ENCODE measurements at places on chromosomes 1 and 21.

- peak; percentile 87 for DNase-seq
Measured at GRCh38 chr21:36209626-36210171, 53.1 kb downstream of the DOP1B start.

DNA sequence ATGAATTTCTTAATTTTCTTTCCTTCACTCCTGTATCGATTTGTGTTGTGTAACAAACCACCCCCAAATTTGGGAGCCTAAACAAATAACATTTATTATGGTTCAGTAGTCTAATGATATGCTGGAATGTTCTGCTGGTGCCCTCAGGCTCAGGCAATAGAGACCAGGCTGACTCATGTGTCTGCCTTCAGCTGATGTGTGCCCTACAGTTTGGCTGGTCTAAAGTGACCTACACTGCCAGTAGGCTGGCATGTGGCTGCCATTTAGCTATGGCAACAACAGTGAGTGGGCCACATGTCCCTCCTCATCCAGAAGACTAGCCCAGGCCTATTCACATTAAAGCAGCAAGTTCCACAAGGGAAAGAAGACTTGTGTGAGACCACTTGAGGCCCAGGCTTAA lies 115.8 kb downstream of the PTPRC start:
- DNase-seq = no peak

- no peak for DNase-seq
Measured at GRCh38 chr1:165857046-165857801, 29.8 kb downstream of the UCK2 start.

DNA sequence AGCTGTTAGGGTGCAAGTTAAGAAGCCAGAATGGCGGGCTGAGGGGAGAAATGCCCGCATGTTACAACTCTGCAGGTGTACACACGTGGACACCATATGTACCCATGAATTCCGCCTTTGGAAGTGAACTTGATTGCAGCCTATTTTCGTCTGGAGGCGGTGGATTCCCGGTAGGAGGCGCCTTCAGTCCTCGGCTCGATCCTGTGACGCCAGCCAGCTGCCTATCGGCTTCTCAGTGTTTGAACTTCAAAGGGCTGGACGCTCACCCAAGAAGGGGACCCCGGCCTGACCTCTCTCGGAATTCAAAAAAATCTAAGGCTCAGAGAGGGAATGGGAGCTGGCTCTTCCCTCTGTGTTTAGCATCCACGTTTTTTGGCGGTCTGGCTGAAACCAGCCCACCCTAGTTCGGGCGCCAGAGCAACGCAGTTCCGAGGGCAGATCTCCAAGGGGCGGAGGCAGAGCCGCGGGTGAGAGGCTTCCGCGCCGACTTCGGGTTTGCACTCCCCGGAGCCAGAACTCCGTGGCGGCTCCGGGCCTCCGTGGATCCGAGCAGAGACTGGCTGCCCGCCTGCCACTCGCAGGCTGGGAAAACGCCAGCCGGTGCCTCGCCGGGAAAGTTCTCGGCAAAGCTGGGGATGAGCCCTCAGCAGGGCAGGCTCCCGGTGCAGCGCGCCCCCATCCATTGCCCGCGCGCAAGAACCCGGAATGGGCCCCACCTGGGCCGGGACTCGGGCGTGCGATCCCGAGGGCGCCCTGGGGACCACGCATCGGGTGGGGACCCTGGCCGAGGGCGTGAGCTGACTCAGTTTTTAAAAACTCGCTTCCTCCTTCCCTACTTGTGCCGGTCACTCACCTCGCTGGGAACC lies 996 bp upstream of the TMEM51 start:
- peak; percentile 69 for DNase-seq

DNA sequence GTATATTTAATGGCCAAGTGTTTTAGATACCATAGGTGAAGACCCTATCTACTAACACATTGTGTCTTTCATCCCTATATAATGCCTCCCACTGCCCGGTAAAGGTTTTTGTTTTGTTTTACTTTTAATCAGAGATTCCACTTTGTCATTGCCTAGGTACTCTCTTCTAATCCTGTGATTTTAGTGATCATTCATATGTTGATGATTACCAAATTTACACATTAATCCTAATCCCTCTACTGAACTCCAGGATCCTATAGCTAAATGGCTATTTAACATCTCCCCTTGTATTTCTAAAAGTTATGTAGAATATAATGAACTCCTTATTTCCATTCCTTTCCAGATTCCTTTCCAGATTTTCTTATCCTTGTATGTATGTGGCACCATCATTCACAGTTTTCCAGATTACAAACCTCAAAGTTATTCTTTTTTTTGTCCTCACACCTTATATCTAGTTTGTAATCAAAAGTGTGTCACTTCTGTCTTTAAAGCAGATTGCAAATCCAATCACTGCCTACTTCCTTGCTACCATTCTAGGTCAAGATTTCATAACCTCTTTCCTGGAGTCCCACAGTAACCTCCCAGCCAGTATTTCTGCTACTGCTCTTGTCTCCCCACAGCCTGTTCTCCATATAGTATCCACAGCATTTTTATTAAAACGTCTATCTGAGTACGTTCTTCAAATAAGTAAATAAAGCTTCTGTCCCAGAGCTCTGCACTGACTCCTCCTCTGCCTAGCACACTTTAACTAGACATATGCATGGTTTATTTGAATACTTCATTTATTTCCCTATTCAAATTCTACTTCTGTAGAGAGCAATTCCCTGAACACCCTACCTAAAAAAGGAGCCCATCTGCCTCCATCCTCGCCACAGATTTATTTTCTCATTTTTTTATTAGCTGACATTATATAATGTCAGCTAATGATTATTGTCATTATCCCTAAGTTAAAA lies 157.8 kb downstream of the KCNT2 start:
- no peak for DNase-seq

- no peak for DNase-seq
Measured at GRCh38 chr1:61606448-61607312, 118.3 kb downstream of the TM2D1 start.

DNA sequence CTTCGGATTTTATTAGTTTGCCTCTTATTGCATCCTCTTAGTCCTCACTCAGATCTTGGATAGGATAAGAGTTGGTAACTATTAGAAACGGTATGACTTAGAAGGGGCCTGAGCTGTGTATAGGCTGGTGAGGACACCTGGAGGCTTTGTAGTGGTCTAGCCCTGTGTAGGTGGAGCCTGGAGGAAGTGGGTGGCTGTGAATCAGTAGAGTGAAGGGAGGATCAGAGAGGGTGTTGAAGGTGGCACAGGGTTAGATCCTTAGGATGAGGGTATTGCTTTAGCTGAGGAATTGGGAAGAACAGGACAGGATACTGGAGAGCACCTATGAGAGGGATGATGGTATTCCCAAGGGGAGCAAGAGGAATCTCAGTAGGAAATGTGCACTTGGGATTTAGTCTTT lies 5.7 kb downstream of the VANGL1 start:
- DNase-seq = peak; percentile 71

GRCh38 chr21:43287795-43288755 lies 119.3 kb downstream of the CRYAA start:
- no peak for DNase-seq

DNA sequence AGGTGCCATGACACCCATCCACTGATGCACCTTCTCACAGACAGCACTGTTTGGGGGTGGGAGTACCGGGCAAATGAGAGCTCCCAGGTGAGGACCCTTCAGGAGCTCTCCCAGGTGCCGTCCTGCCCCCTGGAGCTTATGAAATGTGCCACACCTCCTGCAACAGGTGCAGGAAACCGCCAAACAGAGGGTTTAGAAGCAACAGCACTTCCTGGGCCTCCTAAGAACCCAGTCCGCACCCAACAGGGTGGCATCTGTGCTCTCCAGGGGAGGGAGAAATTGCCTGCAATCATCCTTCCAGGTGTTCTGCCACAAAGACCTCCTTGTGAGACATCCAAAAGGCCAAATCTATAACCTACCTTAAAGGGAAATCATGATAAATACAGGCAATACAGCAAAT lies 87.7 kb upstream of the ATP1B1 start:
- DNase-seq = no peak

DNA sequence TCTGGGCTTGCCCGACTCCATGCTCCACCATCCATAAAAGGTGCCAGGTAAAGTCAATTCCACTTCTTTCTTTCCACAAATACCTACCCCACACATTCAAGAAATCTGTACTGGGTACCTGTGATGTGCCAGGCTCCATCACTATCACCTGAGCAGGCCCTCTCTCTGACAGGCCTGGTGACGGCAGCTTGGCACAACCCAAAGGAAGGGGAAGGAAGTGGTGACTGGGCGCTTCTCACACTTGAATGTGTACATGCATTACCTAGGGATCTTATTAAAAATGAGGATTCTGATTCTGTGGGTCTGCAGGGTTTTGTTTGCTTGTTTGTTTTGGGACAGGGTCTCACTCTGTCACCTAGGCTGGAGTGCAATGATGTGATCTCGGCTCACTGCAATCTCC lies 7.5 kb downstream of the HTR1D start:
- DNase-seq = no peak

- DNase-seq = no peak
Measured at GRCh38 chr1:47839433-47839760, 157.8 kb downstream of the TRABD2B start.

DNA sequence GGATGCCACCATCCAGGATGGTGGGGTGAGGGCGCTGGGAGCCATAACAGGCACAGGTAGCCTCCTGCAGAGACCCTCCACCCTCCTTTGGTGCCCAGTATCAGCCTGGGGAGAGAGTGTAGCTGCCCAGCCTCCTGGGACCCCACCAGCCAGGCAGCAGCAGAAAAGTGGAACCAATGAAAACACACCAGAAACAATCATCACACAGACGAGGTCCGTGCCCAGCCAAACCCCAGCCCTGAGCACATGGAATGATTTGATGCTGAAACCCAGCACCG lies 285.1 kb downstream of the PTPRU start:
- no peak for DNase-seq

Data from activated CD4-positive, alpha-beta T cell treated with anti-CD3 and anti-CD28 coated beads, Interleukin-2, amount 10 ng/mL, durations not matched to agents 24 days and 14 days (primary cell).